ENCODE measurements at places on chromosomes 1 and 21.

- no peak for DNase-seq
These were observed 703.2 kb downstream of the MRPL39 start for GRCh38 chr21:24903994-24904635.

- no peak for DNase-seq
These were observed 78.2 kb upstream of the SLC44A3 start for GRCh38 chr1:94741996-94742395.

- no peak for DNase-seq
These were observed 17.2 kb upstream of the C1QA start for GRCh38 chr1:22619252-22619651.

DNA sequence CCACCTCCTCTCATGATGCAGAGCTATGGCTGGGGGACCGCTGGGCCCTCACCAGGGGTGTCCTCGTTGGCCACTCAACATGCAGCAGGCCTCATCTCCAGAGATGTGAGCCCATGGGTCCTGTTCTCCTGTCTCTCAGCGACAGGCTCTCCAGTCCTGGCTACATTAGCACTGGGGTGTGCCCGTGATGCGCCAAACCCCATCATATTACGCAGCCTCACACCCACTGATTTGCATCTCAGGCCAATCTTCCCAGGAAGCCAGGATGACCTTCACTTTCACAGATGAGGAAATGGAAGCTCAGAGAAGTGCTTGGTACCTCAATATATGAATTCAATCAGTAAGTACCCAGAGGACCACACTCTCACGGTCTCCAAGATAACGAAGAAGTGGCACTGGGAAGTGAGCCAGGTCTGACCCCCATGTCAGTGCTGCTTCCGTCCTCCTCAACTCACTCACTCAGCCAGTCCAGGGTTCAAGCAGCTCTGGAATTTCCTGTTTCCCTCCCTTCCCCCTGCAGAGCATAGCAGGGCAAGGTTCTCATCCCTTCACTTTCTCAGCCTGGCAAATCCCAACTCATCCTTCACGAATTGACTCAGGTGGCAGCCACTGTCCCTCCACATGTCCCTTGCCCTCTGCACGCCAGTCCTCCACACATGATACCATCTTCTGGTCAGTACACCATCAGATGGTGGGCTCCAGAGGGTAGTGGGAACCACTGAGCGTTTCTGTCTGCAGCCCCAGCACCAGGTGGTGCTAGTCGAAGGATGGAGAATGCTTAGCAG is 28.9 kb upstream of the EVA1B start:
- DNase-seq: no peak

- DNase-seq: no peak
These were observed 4.0 kb upstream of the ST6GALNAC3 start for GRCh38 chr1:76070538-76070937.

DNA sequence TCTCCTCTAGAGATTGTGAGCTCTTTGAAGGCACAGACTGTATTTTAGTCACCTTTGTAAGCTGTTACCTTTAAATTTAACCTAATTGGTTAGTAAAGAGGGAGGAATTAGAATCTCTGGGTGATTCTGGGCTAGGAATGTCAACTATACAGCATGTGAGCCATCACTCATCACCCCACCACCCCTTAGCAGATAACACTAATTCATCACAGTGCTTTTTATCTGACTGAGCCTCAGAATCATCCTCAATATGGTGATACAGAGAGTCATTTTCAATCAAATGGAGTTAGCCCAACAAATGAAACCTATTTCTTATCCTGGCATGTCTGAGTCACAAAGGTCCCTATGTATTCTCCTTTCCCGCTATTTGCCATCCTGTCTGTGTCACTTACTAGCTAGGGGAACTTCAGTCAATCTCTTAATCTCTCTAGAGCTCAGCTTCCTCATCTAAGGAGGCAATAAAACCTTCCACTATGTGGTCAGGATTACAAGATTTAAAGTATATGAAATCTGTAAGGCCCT is 13.3 kb downstream of the KCNJ10 start:
- DNase-seq: no peak

DNA sequence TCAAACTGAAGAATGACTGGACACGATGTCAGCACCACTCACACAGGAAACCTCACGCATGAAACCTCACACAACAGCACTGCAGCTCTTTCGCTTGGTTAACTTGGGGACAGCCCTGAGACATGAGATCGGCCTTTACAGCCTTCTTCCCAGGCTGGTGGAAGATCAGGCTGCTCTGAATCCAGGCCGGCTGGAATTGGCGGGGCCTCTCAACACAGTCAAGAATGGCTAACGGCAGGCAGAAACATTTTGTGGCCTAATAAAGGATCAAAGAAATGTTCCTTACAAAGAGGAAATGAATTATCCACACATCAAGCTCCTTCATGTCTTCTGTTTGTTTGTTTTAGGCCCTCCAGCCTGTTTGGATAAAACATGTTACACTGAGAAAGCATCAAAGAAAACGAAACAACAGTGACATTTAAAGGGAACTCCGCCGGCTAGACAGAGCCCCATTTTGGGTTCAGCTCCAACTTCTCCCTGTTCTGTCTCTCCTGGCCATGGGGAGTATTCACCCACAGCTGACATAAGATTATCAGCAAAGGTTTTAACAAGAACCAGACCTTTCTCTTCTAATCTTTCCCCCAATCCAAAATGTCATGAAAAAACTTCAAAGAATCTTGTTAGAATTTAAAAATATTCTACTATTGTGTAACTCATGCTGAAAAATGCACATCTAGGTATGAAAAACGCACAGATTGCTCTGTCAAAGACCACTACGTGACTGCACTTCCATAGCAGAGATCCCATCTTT is 131.2 kb downstream of the SLC45A1 start:
- DNase-seq: no peak

All from putamen (tissue), 1 donor.